Skeletal muscle cell (primary cell): ENCODE measurements at places on chromosomes 6 and 20.
A peak's percentile ranks its signal among the peaks of the same experiment; 100 is the strongest.

- no peak for DNase-seq
Measured at GRCh38 chr20:6311841-6312655, 189.2 kb upstream of the FERMT1 start.

- DNase-seq = no peak
Measured at GRCh38 chr20:3667434-3668037, 4.3 kb upstream of the GFRA4 start.

GRCh38 chr6:118297821-118298220 is 250.3 kb upstream of the PLN start:
- DNase-seq = no peak

DNA sequence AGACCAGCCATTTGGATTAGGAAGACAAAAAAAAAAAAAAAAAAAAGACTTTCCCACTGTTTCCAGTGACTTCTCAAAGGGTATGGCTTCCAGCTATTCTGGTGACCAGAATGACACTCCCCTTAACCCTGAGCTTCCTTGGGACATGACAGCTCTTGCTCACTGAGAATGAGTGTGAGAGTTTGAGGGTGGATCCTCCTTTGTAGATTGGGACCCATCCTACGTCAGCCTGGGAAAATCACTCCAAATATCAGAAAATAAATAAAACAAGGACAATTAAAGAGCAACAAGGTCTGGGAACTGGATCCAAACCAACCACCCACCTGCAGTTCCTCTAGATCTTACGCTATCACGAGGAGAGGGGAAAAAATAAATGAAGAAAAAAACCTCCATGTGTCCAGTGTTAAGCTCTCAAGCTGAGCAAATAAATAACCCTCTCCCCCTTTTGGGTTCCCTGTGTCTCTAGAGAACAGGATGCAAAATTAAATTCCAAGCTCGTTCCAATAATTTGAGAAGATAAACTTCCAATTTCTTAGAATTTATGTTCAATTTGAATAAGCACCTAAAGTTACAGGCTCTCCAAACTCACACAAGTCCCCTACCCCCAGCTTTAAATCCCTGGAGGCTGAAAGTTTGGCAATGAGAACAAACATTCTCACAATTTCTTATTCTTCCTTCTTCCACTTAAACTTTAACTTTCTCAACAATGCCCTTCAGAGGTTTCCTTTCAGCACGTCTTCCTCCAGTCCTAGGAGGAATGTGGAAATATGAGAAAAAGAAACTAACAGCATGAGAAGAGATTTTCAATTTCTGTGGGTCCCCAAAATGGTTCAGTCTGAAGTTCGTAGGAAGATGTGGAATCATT is 170.2 kb downstream of the MTFR2 start:
- DNase-seq = no peak

- no peak for DNase-seq
Measured at GRCh38 chr6:16595514-16596120, 165.6 kb downstream of the ATXN1 start.

DNA sequence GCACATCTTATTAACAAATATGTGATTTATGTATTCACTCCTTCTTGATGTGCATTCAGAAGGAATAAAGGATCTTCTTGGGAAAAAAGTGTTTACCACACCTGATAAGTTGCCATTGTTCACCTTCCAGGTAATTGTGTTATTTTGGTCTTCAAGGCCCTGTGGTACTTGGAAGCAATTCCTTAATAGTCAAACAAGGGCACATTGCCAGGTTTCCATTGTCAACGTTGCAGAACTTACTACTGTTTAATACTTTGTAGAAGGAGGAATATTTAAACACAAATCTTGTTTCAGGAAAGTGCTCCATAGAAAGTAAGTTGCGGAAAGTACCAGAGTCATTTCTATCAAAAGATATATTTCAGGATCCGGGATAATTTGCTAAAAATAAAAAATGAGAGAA is 129.5 kb upstream of the SGK1 start:
- no peak for DNase-seq

GRCh38 chr6:129717277-129717676 is 7.3 kb upstream of the ARHGAP18 start:
- DNase-seq = no peak

GRCh38 chr6:135937106-135937505 is 85.6 kb downstream of the PDE7B start:
- no peak for DNase-seq

GRCh38 chr20:41697861-41698559 is 79.8 kb upstream of the CHD6 start:
- DNase-seq = no peak

DNA sequence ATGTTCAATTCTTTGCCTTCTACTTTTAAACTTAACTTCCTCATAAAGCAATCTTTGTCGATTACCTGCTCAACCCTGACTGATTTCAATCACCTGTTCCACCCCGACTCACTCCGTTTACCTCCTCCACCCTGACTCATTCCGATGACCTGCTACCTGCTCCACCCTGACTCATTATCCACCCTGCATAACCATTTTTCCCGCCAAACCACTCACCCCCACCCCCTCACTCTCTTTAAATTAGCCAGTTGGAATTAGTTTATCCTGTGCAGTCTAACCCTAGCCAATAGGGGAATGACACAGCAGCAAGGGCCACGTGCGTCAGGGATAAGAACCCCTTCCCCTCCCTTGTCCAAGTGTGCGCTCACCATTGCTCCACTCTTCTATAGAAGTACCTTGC is 56.7 kb upstream of the MRAP2 start:
- no peak for DNase-seq

GRCh38 chr6:154962753-154963152 is 32.4 kb upstream of the TIAM2 start:
- peak; percentile 61 for DNase-seq

- DNase-seq = no peak
Measured at GRCh38 chr6:159608961-159609651, 83.9 kb downstream of the SOD2 start.

DNA sequence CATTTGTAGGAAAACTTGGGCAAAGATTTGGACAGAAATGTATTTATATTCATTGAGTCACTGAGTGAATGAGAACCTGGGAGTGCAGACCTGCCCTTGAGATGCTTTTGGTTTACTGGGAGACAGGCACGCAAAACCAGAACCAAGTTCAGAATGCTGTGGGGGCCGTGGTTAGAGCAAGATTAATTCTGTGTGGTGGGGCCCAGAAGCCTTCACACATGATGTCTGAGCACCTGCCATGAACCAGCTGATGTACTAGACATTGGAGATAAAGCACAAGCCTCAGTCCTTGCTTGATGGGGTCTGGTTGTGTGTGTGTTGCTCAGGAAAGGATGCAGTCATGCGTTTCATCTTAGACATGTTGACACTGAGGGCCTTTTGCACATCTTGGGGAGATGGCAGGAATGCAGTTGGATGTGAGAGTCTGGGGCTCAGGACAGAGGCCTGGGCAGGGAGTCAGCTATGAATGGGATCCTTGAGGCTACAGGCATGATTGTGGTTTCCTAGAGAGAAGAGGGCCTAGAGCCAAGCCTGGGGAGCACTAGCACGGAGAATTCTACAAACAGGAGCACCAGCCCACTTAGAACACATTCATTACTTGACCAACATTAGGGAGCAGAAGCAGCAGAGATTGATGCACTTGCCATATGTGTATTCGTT is 114.3 kb upstream of the TMEM181 start:
- DNase-seq = no peak

DNA sequence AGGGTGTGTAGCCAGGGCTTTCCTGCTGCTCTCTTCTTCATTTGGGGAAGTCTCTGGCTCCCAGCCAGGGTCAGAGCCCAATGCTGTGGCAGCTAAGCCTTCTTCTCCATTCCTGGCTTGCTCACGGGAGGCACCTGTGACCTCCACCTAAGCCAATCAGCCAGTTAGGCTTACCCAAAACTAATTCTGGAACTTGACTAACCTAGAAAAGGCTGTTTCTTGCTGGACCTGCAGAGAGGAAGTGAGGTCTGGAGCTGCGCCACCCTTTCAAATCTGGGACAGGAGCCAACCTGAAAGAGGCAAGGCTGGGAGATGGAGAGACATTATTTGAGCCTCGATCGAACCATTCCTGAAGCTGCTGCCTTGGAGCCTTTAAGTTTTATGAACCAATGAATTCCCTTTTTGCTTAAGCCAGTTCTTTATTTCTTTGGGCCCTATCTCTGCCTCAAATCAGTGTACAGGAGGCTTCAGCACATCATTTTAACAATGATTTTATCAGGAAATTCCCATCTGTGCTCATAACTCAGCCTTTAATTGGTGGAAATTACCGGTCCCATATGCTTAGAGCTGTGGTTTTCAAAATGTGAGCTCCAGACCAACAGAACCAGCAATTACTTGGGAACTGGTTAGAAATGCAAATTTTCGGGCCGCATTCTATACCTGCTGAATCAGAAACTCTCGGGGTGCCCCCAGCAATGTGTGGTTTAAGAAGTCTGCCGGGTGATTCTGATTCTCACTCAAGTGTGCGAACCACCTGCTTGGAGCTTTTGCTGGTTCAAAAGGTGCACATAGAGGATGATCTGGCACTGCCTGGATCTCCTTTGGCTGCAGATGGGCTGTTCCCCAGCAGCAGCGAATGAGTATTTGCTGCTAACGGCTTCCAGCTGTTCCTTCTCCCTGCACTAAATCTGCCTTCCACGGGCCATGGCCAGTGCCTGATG is 97.4 kb upstream of the RNF24 start:
- no peak for DNase-seq

GRCh38 chr20:34316196-34316814 is 13.2 kb upstream of the AHCY start:
- DNase-seq = no peak

DNA sequence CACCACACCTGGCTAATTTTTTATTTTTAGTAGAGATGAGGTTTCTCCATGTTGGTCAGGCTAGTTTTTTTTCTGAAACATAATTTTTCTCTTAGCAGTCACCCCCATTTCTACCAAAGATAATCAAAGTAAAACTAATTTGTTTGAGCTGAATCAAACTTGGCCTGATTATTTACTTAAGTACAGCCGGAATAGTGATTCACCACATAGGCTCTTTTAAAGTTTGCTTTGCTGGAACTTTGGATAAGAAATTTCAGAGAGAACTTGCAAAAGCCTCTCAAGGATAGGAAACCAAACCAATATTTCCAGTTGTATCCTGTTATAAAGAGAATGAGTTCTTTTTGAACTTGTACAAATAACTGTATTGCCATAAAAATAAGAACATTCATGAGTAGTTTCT is 105.0 kb upstream of the SYNCRIP start:
- DNase-seq = peak; percentile 20

DNA sequence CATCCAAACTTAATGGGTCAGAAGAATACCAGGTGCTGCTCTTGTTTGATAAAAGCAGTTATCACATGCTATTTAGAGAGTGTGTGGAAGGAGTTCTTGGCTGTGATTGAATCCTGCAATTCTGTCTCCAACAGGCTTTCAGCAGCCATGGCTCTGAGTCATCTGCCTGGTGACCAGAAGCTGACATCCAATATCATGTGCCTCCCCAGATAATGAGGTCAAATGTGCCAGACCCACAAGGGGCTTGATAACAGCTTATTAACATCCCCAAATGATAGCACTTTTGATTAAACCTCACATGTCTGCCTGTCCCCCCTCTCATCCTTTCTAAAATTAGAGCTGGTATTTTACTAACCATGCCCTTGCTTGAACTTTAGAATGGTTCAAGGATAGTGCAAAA is 175.7 kb upstream of the PLN start:
- peak; percentile 10 for DNase-seq

DNA sequence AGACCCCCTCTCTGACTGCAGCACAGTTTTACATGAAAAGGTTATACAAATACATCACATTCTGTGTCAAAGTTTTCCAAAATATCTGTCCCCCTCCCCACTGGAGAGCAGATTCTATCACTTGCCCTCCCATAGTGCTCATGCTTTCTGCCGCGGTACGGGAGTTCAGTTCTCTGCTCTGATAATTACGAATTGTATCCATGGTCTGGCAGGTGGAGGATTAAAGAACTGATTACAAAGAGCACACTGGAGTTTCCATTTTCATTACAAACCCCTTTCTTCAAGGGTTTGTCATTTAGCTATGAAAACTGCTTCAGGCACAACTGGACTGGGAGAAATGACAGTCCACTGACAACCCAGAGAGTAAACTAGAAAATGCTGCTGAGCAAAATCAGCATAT is 166.0 kb downstream of the PDSS2 start:
- no peak for DNase-seq

DNA sequence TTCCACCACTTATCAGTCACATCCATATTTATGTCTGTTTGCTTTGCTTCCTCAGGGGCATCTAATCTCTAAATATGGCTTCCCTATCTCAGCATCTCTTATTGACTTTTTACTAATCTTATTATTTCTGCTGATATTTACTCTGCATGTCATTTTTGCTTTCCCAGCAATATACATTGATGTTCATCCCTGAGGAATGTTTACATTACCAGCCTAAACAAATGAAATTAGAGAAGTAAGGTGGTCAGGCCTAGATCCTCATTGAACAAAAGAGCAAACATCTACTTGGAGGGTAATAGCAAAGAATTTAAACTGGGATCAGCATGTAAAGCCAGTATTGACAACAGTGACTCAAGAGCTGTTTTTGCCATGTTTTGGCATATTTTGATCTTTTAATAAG is 546.4 kb downstream of the MMUT start:
- no peak for DNase-seq

DNA sequence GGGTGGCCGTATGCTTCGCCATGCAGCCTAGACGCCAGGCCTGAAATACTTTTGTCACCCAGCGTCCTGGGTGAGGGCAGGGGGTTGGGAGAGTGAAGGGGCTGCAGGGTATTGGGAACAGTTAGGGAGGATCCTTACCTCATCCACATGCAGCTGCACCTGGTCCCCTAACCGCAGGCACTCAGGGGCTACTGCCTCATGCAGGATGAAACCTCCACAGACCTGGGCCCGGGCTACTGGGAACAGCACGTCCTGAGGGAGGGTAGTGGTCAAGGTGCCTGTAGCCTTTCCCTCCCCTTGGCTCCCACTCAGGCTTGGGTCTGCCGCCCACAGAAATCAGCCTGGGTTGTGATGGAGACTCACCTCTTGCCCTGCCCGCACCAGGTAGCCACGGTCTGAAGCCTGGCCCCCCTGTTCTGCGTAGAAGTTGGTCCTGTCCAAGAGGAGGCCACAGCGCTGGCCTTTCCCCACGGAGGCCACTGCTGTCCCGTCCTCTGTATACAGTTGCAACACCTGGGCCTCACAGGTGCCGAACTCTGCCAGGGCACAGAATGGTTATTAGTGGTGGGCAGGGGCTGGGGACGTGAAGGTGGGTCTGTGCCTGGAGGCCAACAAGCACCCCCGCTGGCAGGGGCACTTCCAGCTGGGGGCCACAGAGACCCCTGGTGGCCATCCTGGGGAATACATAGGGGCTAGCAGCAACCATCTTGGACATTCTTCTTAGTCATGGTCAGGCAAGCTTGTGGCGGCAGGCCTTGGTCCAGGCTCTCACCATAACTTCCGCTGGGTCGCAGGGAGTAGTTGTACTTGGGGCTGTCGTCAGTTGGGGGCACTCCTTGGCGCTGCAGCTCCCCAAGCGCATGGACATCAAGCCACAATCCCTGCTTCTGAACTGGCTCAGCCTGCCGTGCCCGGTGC is 8.6 kb downstream of the AARS2 start:
- DNase-seq = no peak
